Mesothelial cell of epicardium (in vitro differentiated cells): ENCODE measurements at places on chromosomes 12 and 14.

- H3K4me3 ChIP-seq, result no peak overlapping the region
- H3K4me1 ChIP-seq, result peaks cover 7% of the 10 kb centered on the region
- peak; percentile 40 for DNase-seq
- H3K27ac ChIP-seq, result no peak overlapping the region
- H3K36me3 ChIP-seq, result no peaks in the 10 kb centered on the region
Measured at GRCh38 chr12:107091989-107092641, 1.2 kb downstream of the CRY1 start.

- peaks cover 6% of the 10 kb centered on the region for H3K4me1 ChIP-seq
- peaks cover 12% of the 10 kb centered on the region for H3K27me3 ChIP-seq
- H3K4me3 ChIP-seq, result no peak overlapping the region
- no peaks in the 10 kb centered on the region for H3K36me3 ChIP-seq
Measured at GRCh38 chr12:77813558-77813957, 17.1 kb upstream of the NAV3 start.

- H3K27me3 ChIP-seq, result no peaks in the 10 kb centered on the region
- H3K4me3 ChIP-seq, result no peak overlapping the region
- no peak for DNase-seq
- H3K27ac ChIP-seq, result no peak overlapping the region
Measured at GRCh38 chr12:81461163-81461562, 298.0 kb downstream of the PPFIA2 start.

GRCh38 chr12:32155961-32156529 lies 49.4 kb downstream of the BICD1 start:
- no peaks in the 10 kb centered on the region for H3K36me3 ChIP-seq
- no peak overlapping the region for H3K4me3 ChIP-seq
- DNase-seq, result no peak

GRCh38 chr12:89899651-89900050 lies 191.0 kb upstream of the ATP2B1 start:
- no peaks in the 10 kb centered on the region for H3K36me3 ChIP-seq
- H3K4me3 ChIP-seq, result no peak overlapping the region
- no peak overlapping the region for H3K27ac ChIP-seq
- H3K27me3 ChIP-seq, result no peaks in the 10 kb centered on the region
- peaks cover 27% of the 10 kb centered on the region for H3K4me1 ChIP-seq

- H3K36me3 ChIP-seq, result no peaks in the 10 kb centered on the region
- no peak overlapping the region for H3K27ac ChIP-seq
- H3K4me3 ChIP-seq, result no peak overlapping the region
- no peak for DNase-seq
Measured at GRCh38 chr12:62164036-62164435, 96.2 kb upstream of the USP15 start.

DNA sequence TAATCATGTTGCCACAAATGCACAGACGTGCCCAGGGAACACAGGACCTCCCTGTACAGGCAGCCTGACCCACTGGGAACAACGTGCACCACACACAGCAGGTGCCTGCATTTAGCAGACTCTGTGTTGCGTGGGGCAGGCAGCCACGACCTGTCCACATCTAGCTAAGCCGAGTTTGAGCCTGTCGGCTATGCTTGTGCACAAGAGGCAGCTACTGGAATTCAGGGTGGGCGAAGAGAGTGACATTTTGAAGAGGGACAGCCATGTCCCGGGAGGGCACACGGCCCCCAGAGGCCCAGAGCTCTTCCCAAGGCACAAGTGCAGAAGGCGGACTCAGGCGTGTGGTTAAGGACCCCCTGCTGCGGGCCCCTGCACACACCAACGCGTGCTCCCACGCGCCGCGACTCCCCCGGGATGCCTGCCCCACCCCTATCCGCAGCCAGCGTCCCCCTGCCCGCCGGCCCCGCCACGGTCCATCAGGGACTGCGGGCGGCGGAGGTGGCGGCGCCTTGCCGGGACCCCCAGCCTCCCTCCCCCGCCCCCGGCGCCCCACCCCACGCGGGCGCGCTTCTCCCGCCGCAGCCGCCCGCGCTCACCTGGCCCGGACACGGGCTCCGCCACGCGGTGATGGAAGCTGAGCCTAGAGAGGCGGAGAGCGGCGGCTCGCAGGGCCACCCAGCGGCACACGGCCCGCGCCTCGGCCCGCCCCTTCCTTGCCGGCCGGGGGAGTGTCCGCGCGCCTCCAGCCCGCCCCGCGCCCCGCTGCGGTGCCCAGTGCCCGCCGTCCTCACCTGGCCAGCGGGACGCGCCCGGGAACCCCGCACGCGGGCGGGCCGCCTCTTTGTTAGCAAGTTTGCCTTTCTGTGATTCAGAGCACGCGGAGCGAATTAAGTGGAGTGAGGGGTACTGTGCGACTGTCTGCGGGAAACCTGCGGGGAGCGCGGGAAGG lies 125.3 kb upstream of the PRMT8 start:
- H3K27me3 ChIP-seq, result peaks cover 56% of the 10 kb centered on the region
- no peaks in the 10 kb centered on the region for H3K36me3 ChIP-seq
- H3K4me3 ChIP-seq, result peak overlapping the region; percentile 62
- H3K27ac ChIP-seq, result no peak overlapping the region
- H3K4me1 ChIP-seq, result peaks cover 4% of the 10 kb centered on the region

DNA sequence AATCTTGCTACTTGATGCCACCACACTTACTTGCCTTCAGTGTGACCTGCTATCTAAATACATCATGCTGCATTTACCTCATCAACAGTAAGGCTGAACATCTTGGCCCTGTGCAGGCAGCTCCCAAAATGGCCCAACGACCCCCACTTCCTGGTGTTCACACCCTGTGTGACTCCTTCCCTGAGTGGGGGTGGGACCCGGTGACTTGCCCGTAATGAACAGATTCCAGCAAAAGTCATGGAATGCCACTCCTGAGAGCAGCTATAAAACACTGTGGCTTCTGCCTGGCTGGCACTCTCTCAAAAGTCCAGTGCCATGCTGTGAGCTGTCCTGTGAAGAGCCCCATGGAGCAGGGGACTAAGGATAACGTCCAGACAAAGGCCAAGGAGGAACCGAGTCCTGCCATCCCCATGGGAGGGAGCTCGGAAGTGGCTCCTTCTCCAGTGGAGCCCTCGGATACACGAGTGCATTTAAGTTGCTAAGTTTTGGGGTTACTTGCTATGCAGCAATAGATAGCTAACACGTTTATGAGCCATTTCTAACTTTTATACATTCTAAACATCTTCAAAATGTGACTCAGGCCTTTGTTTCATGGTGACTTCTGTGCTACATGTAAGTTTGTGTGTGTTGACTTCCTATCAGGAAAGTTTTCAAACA lies 33.0 kb downstream of the P2RX2 start:
- no peak for DNase-seq
- no peak overlapping the region for H3K27ac ChIP-seq
- H3K4me1 ChIP-seq, result no peaks in the 10 kb centered on the region
- H3K27me3 ChIP-seq, result no peaks in the 10 kb centered on the region

DNA sequence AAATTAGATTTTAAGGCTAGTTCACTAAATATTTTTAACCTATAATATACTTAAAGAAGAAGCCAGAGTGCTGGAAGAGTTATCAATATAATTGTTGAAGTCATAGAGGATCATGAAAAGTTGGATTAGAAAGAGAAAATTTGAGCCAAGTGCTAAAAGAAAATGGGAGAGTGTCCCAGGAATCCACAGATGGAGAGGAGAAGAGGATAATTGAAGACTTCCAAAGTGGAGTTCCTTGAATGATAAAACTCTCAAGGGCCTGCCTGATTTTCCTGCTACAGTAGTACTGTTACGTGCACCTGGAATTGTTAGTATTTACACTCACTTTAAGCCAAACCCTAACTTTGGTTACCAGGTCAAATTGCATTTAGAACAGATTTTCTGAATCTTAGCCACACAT lies 113.2 kb downstream of the MSRB3 start:
- H3K4me3 ChIP-seq, result no peak overlapping the region
- H3K4me1 ChIP-seq, result peaks cover 50% of the 10 kb centered on the region
- H3K27ac ChIP-seq, result no peak overlapping the region
- H3K27me3 ChIP-seq, result no peaks in the 10 kb centered on the region
- DNase-seq, result no peak
- peaks cover 18% of the 10 kb centered on the region for H3K36me3 ChIP-seq

- H3K36me3 ChIP-seq, result no peaks in the 10 kb centered on the region
- no peaks in the 10 kb centered on the region for H3K27me3 ChIP-seq
- no peak overlapping the region for H3K4me3 ChIP-seq
- no peak for DNase-seq
Measured at GRCh38 chr14:72243309-72244293, 311.4 kb downstream of the RGS6 start.

DNA sequence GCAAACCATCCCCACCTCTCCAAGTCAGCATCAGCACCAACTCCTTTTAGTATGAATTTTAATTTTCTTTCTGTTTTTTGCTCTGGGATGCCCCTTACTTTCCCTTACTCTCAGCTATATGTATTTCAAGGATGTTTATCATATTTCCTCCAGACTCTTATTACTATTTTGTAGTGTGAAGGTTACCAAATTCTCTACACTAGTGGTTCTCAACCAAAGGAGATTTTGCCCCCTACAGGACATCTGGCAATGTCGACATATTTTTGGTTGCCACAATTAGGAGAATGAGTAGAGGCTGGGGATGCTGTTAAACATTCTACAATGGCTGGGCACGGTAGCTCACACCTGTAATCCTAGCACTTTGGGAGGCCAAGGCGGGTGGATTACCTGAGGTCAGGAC lies 29.1 kb upstream of the SOS2 start:
- H3K4me3 ChIP-seq, result no peak overlapping the region
- no peaks in the 10 kb centered on the region for H3K27me3 ChIP-seq
- peaks cover 2% of the 10 kb centered on the region for H3K36me3 ChIP-seq
- peaks cover 5% of the 10 kb centered on the region for H3K4me1 ChIP-seq
- DNase-seq, result no peak

GRCh38 chr14:92692822-92693226 lies 55.6 kb downstream of the LGMN start:
- H3K27ac ChIP-seq, result no peak overlapping the region
- DNase-seq, result no peak
- H3K4me3 ChIP-seq, result no peak overlapping the region
- H3K27me3 ChIP-seq, result peaks cover 25% of the 10 kb centered on the region

- no peak for DNase-seq
- no peaks in the 10 kb centered on the region for H3K4me1 ChIP-seq
Measured at GRCh38 chr14:45201905-45202304, 51.1 kb downstream of the MIS18BP1 start.

DNA sequence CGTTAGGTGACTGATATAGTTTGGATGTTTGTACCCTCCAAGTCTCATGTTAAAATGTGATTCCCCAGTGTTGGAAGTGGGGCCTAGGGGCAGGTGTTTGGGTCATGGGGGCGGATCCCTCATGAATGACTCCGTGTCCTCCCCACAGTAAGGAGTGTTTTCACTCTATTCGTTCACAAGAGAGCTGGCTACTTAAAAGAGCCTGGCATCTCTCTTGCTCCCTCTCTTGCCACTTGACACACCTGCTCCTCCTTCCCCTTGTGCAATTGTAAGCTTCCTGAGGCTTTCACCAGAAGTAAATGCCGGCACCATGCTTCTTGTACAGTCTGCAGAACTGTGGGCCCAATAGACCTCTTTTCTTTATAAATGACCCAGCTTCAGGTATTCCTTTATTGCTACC lies 2.6 kb downstream of the IFI27L2 start:
- no peak overlapping the region for H3K27ac ChIP-seq
- no peak for DNase-seq
- no peaks in the 10 kb centered on the region for H3K36me3 ChIP-seq
- H3K4me3 ChIP-seq, result no peak overlapping the region

- H3K27me3 ChIP-seq, result no peaks in the 10 kb centered on the region
- no peaks in the 10 kb centered on the region for H3K36me3 ChIP-seq
- peaks cover 10% of the 10 kb centered on the region for H3K4me1 ChIP-seq
- no peak for DNase-seq
- no peak overlapping the region for H3K27ac ChIP-seq
- H3K4me3 ChIP-seq, result no peak overlapping the region
Measured at GRCh38 chr12:91059211-91059610, 1.4 kb upstream of the KERA start.

DNA sequence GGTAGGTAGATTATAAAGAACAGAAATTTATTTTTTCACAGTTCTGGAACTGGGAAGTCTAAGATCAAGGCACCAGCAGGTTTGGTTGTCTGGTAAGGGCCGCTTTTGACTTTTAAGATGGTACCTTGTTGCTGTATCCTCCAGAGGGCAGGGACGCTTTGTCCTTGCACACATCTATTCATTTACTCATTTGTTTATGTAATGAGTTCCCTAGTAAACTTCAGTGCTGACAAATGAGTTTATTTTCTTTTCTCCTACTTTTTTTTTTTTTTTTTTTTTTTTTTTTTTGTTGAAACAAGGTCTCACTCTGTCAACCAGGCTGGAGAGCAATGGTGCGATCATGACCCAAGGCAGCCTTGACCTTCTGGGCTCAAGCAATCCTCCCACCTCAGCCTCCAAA lies 195.7 kb downstream of the FBXL14 start:
- H3K27me3 ChIP-seq, result no peaks in the 10 kb centered on the region
- peaks cover 28% of the 10 kb centered on the region for H3K36me3 ChIP-seq
- no peak overlapping the region for H3K27ac ChIP-seq
- no peak overlapping the region for H3K4me3 ChIP-seq
- no peak for DNase-seq

DNA sequence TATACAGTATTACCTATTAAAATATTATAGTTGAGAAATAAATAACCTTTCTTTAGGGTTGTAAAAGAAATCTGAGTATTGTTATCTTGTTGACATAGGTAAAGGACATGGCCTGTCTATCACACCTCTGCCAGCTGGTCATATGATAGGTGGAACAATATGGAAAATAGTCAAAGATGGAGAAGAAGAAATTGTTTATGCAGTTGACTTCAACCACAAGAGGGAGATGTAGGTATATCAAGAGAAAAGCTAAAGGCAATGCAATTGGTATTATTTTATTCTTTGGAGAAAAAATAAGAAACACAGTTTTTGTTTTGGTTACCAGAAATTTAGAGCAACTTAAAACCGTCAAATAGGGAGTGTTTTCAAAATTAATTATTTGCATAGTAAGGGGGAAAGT lies 13.5 kb downstream of the CPSF2 start:
- peaks cover 34% of the 10 kb centered on the region for H3K36me3 ChIP-seq
- no peak for DNase-seq
- H3K27me3 ChIP-seq, result no peaks in the 10 kb centered on the region
- H3K4me3 ChIP-seq, result no peak overlapping the region
- no peak overlapping the region for H3K27ac ChIP-seq

GRCh38 chr14:74459289-74459946 lies 33.4 kb upstream of the SYNDIG1L start:
- no peak overlapping the region for H3K4me3 ChIP-seq
- H3K4me1 ChIP-seq, result peaks cover 2% of the 10 kb centered on the region
- peaks cover 4% of the 10 kb centered on the region for H3K36me3 ChIP-seq
- DNase-seq, result no peak
- H3K27me3 ChIP-seq, result no peaks in the 10 kb centered on the region

- no peak for DNase-seq
- H3K4me1 ChIP-seq, result peaks cover 17% of the 10 kb centered on the region
- no peaks in the 10 kb centered on the region for H3K27me3 ChIP-seq
- no peaks in the 10 kb centered on the region for H3K36me3 ChIP-seq
Measured at GRCh38 chr14:96194657-96195431, 9.8 kb upstream of the BDKRB2 start.

GRCh38 chr14:93970585-93970964 lies 5.8 kb downstream of the ASB2 start:
- no peak overlapping the region for H3K4me3 ChIP-seq
- H3K27me3 ChIP-seq, result no peaks in the 10 kb centered on the region
- no peaks in the 10 kb centered on the region for H3K36me3 ChIP-seq
- DNase-seq, result no peak
- H3K27ac ChIP-seq, result no peak overlapping the region
- H3K4me1 ChIP-seq, result no peaks in the 10 kb centered on the region
